ENCODE measurements at places on chromosomes 1 and 21.

DNA sequence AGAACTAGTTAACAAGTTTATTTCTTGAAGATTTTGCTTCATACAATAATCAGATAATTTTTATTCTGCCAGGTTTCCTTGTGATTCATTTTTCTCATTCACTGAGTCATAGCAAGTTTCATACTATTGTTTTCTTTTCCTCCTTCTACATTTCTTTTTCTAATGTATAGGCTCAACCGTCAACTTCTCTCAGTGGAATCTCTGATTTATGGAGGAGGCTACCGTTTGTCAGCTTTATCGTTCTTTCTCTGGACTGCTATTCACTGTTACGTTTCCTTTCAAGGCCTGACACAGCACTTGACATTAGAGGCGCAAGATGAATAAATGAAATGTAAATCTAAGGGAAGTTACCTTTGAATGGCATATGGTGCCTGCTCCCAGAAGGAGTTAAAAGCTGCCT, 284.3 kb upstream of the NR5A2 start:
- DNase-seq = no peak

GRCh38 chr21:25717491-25718147, 17.1 kb downstream of the ATP5PF start:
- no peak for DNase-seq

- no peak for DNase-seq
Observed at GRCh38 chr1:171521567-171521966, 36.2 kb downstream of the PRRC2C start.

DNA sequence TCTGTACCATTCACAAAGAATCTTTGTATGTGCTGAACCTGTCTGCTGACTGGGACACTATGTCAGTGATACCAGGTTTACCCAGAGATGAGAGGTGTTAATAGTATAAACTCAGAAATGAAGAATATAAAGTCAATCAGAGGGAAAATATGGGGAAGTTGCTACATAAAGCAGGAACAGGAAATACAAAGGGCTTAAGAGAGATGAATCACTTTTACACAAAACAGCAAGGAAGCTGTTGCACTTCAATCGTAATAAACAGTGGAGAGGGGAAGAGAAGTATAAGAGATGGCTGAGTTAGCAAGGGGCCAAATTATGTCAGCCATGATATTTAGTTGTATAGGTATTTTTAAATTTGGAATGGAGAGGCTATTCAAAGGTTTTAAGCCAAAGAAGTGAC, 890.2 kb upstream of the NCAM2 start:
- no peak for DNase-seq

DNA sequence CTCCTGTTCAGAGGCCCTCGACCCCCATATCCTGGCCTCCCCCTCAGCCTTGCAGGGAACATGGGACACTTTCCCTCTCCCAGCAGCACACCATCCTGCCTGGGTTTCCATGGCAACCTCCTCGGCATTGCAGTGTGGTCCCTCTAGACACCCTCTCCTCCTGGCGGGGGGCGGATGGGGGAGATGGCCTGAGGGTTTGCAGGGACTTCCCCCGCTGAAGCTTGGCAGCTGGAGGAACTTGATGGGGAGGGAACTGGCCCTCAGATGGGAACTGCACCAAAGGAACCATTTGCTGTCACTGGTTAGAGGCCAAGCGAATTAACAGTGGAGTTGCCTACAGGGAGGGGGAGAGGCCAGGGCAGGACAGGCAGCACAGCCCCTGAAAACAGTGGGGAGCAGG, 28.7 kb downstream of the RIMS3 start:
- no peak for DNase-seq

- DNase-seq = no peak
Observed at GRCh38 chr1:40414331-40414730, 35.9 kb upstream of the ZFP69B start.

DNA sequence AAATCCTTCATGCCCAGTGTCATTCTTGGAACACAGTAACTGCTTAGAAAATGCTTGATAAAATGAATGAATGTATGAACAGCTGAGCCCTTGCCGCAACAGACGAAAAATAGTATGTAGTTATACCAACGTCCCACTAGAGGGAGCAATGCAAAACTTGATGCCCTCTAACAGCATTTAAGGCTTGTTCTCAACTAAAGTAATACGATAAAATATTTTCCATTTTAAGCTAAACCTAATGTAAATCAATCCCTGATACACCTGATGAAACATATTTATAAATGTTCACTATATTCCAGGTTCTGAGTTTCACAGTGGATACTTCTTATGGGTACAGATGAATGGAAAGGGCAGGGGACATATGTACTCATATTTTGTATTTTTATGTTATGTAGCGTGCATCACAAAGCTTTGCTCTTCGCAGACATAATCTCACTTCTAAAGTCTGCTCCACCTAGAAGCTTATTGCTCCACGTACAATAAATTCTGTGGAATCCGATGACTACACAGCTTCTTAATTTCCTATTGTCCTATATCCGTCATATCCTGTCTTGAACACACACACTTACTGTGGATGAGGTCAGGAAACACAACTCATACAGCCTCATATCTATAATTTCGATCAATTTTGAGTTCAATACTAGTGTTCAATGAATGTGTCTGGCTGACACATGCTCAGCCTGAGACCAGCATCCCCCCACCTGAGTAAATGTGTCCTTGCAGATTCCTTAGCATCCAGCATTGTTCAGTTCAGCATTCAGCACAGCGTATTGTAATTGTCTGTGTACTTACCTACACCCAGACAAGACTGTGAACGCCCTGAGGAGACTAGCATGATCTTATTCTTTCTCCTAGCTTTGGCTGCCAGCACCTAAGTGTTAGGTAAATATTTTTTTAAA, 4.4 kb upstream of the UTP25 start:
- no peak for DNase-seq

DNA sequence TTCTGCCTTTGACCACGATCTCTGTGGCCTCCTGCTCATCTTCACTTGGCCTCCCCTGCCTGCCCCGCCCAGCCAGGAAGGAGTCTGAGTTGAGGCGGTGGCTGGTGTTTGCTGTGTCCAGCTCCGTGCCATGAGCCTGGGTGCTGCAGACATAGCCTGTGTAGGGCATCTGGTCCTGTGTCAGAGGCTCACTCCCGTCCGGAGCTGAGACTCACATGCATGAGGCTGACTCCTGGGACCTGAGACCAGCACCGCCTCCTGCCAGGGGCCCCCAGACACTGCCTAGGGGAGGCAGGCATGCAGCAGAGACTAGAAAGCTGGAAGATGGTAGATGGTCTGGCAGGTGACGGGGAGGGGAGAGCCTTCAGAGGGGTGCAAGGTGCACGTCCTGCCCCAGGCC, 52.2 kb upstream of the TTC34 start:
- DNase-seq = no peak
